ENCODE measurements at places on chromosomes 4 and X.

- no peak for DNase-seq
Measured at GRCh38 chr4:6391852-6392188, 80.6 kb downstream of the PPP2R2C start.

DNA sequence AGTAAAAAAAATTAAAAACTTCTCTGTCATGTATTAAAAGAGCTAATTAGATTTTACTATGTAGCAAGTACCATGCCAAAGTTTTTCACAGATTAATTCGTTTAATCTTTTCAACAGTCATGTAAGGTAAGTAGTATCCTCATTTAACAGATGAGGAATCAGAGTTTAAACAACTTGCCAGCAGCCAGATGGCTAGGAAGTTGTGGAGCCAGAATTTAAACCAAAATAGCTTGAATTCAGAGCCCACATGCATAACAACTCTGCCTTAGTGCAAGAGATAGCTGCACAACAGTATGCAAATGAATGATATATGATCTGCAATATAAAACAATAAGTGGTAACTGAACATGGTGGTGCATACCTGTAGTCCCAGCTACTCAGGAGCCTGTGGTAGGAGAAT lies 75.3 kb downstream of the NAP1L3 start:
- no peak for DNase-seq

GRCh38 chr4:48489683-48490011 lies 405 bp upstream of the ZAR1 start:
- no peak for DNase-seq

DNA sequence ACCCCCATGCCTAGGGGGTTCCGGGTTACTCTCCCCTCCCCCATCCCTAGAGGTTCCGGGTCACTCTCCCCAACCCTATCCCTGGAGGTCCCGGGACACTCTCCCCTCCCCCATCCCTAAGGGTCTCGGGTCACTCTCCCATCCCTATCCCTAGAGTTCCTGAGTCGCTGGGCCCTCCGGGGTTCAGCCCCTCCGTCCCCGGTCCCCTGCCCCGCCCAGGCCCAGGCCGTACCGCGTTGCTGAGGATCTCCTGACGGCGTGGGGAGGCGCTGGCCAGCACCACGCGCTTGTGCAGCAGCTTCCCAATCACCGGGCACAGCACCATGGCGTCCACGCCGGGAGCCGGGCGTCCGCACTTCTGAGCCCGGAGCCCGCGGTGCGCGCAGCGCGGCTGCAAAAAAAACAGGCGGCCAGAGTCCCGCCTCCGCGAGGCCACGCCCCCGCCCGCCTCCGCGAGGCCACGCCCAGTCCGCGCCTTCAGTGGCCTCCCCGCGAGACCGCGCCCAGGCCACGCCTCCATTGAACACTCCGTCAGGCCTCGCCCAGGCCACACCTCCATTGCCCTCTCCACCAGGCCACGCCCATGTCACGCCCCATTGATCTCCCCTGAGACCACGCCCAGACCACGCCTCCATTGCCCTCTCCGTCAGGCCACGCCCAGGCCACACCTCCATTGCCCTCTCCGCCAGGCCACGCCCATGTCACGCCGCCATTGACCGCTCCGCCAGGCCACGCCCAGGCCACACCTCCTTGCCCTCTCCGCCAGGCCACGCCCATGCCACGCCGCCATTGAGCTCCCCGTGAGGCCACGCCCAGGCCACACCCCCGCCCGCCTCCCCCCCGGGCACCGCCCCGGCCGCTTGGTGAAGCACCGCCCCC lies at the start of gene ASMTL:
Gene ASMTL, minus strand, starts transcription at position 394 of the 879 bp plus-strand sequence. Its CDS starts 69 bp downstream, at position 325.
- DNase-seq, result peak; percentile 100

GRCh38 chr4:19026281-19026680 lies 1004.7 kb upstream of the LCORL start:
- DNase-seq, result no peak

DNA sequence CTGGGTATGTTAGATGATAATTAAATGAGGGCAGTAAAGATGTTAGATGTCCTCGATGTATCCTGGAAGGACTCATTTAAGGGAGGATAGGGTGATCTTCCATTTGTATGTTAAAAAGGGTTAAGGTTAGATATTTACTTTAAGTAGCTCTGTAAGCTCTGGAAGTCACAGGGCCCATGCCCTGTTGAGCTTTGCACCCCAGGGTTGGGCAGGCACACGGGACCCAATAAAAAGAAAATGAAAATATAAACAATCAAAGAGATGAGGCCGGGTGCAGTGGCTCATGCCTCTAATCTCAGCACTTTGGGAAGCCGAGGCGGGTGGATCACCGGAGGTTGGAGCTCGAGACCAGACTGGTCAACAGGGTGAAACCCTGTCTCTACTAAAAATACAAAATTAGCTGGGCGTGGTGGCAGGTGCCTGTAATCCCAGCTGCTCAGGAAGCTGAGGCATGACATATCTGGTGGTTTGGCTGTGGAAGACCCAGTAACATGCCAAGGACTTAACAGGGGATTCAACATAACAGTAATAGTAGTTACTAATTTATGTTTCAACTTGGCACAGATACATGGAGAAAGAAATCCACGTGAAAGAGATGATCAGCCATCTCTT lies 16.9 kb upstream of the PHEX start:
- DNase-seq, result no peak

- no peak for DNase-seq
Measured at GRCh38 chrX:101029665-101030064, 22.2 kb downstream of the TRMT2B start.

DNA sequence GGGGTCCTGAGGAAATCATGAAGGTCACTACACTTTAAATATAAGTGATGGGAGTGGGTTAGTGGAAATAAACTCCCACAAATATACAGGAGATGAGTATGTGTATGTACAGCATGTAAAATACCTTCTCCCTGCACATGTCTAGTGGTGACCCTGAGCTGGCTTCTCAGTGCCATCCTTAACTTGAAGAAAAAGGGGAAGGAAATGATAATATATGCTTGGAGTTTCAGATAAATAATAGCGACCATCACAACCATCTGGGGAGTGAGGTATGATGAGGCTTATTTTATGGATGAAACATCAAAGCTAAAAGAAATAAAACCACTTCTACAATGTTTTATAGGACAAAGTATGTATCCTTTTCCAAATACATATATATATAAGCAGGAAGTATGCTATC lies 41.0 kb upstream of the SORBS2 start:
- no peak for DNase-seq

- DNase-seq, result no peak
Measured at GRCh38 chr4:53459548-53459947, 82.1 kb downstream of the FIP1L1 start.

DNA sequence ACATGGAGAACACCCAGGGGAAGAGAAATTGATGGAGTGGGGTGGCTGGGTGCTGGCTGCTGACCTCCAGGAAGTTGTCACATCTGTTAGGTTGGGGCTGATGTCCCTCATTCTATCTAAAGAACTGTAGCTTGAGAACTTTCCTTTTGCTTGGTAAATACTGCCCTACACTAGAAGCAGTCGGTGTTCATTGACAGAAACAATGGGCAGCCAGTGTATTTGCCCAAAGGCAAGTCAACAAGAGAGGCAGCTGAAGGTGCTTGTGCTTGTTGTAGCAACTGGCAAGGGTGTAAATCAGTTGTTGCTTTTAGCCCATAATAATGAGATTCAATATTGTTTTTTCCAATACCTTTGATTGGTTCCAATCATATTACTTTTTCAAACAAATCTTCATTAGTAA lies 956 bp downstream of the TMEM154 start:
- DNase-seq, result no peak

GRCh38 chr4:183797011-183797444 lies 108.1 kb upstream of the STOX2 start:
- no peak for DNase-seq

GRCh38 chr4:41930139-41930831 lies 4.9 kb upstream of the TMEM33 start:
- no peak for DNase-seq

- no peak for DNase-seq
Measured at GRCh38 chr4:23759066-23759465, 130.8 kb downstream of the PPARGC1A start.

All from central memory CD4-positive, alpha-beta T cell (primary cell).